ENCODE measurements at places on chromosomes 5 and 9.

- no peak for DNase-seq
These were observed 27.8 kb downstream of the PCDHGC5 start for GRCh38 chr5:141516672-141517025.

GRCh38 chr9:36217256-36217968, 26.7 kb downstream of the CLTA start:
- DNase-seq = no peak

- no peak for DNase-seq
These were observed 21.9 kb upstream of the CAPSL start for GRCh38 chr5:35960328-35960727.

DNA sequence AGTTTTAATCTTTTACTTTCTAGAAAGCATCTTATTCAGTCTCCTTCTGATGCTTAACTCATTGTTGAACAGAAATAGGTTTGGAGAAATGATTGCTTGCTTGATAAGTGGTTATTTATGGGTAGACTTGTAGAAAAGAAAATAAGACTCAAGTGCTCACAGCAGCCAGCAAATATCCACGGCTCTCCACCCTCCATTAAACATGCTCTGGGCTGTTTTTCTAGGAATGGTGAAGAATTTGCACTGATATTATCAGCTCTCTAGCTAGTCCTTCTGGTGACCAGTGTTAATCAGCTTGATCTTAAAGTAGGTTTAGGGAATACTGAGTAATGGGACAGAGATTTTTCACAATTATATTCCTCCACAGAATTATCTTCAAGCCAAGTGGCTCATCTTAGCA, 60.6 kb downstream of the SLC1A3 start:
- DNase-seq = no peak

DNA sequence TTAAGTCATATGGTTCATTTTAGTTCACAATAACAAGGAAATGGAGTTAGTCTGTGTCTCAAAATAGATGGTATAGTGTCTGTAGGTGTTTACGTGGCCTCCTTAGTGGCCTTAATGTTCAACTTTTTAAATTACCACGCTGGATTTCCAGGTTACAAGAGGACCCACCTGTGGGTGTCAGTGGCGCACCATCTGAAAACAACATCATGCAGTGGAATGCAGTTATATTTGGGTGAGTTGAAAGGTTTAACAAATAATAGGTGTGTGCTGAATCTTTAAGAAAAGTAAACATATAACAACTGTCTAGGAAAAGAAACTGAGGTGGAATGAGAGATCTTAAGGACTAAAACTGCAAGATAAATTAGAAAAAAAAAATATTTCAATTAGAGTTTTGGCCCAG, 2.9 kb downstream of the UBE2B start:
- DNase-seq = no peak

DNA sequence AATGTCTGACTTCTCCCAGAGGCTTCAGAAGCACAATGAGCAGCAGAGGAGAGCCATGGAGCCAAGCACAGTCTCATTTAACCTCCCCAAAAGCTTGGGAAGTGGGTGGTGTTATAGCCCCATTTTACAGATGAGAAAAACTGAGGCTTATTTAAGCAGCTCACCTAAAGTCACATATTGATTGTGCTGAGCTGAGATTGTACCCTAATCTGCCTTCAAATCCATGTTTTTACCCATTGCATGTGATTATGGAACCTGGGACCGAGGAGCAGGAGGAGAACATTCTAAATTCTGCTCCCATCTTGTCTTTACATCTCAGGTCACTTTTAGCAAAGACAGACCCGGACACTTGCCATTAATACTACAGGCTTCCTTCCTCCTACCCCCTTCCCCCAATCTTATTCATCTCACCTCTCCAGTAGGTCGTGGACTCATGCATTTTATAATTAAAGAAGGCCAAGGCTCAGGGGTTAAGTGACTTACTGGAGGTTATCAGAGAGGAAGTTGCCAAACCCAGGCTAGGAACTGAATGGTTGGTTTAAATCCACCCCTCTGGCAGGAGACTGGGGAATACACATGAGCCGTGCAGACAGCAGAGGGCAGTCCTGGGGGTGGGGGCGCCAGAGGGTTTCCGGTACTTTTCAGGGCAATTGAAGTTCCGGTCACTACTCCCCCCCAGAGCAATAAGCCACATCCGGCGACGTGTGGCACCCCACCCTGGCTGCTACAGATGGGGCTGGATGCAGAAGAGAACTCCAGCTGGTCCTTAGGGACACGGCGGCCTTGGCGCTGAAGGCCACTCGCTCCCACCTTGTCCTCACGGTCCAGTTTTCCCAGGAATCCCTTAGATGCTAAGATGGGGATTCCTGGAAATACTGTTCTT, 51.0 kb upstream of the IL17B start:
- DNase-seq = peak; percentile 60

GRCh38 chr9:107710953-107711352, 221.4 kb upstream of the KLF4 start:
- DNase-seq = no peak

DNA sequence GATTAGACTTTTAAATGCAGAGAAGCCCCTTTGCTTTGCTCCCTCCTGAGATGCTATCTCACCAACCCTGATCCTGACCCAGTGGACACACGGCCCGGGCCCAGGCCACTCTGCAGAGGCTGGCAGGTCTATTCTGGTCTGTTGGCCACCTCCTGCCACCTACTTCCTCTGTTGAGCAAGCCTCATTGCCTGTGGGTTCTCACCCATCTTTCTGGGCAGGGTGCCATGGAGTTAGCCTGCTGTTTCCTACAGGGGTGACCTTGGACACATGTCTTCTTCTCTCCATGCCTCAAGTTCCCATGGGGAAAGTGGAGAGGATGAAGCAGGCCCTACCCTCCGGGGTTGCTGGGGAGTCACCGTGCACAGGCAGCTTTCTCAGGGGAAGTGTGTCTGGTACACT, 266.2 kb upstream of the IRX1 start:
- DNase-seq = no peak

DNA sequence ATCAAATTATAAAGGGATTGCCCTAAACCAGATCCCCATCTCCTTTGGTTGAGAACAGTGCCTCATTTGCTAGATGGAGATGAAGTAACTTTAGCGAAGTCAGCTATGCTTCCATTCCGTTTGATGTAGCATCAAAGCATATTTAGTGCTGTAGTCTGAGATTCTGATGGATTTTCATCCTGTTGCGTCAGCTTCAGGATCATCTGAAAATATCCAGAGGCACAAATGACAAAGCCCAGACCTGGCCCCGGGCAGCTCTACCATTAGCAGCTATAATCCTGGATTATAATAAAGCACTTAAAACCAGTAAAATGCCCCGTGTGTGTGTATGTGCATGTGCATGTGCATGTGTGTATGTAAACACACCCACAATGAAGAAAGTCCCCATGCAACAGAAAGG, 44.7 kb downstream of the ERAP1 start:
- DNase-seq = no peak

DNA sequence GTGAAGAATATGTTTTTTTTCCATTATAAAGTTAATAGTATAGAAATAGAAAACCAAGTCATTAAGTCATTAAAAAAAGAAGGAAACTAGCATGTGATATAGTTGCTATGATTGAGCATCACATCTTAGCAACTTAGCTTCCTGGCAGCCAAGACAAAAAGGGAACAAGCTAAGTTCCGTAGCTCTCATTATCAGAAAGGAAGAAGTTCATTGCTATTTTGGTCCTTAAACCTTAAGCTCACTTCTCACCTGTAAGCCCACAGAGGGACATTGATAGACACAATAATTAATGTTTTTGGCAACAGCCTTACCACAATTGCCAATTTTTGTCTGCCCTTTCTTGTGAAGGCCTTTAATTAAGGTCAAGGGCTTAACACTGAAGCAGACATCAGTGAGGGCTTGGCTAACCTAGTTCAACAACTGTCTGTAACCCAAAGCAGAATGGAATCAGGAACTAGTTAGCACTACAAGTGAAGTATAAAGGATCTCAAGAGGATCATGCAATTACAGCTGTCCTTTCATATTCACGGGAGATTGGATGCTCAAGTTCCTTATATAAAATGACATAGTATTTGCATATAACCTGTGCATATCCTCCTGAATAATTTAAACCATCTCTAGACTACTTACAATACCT, 24.0 kb upstream of the KLF4 start:
- no peak for DNase-seq

DNA sequence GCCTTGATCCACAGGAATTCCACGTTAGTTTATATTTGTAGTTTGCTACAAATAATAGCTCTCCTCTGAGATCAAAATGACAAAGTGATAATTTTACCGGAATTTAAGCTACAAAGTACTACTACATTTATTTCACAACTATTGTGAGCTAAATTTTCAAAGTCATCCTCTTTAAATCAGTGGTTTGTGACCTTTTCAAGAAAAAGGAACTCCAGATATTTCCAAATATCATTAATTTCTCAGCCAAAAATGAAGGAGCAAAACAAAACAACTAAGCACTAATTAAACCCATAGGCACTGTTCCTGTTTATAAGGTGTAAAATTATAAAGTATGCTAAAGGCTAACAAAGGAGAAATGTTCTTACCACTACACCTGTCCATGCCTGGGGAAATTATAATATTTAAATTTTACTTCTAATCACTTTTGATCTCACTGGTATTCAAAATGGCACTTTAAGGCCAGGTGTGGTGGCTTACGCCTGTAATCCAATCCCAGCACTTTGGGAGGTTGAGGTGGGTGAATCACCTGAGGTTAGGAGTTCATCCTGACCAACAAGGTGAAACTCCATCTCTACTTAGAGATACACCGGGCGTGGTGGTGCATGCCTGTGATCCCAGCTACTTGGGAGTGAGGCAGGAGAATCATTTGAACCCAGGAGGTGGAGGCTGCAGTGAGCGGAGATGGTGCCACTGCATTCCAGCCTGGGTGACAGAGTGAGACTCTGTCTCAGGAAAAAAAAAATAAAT, 77.5 kb downstream of the CEMIP2 start:
- DNase-seq = no peak

- peak; percentile 22 for DNase-seq
These were observed 50.1 kb upstream of the RETREG1 start for GRCh38 chr5:16666883-16667398.

DNA sequence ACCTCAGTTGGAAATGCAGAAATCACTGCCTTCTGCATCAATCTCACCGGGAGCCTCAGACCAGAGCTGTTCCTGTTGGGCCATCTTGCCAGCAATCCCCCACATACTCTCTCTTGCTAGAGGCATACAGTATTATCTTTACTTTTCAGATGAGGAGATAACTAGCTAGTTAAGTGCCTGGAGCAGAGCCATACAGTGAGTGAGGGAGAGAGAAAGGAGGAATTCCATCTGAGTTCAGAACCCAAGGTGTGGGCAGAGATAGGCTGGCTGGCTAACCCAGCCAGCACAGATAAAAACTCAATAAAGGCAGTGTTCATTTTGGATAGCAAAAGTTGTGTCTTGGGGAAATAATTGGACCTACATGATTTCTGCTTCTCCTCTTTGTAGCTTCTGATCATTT, 268.0 kb upstream of the KIF2A start:
- DNase-seq = no peak

DNA sequence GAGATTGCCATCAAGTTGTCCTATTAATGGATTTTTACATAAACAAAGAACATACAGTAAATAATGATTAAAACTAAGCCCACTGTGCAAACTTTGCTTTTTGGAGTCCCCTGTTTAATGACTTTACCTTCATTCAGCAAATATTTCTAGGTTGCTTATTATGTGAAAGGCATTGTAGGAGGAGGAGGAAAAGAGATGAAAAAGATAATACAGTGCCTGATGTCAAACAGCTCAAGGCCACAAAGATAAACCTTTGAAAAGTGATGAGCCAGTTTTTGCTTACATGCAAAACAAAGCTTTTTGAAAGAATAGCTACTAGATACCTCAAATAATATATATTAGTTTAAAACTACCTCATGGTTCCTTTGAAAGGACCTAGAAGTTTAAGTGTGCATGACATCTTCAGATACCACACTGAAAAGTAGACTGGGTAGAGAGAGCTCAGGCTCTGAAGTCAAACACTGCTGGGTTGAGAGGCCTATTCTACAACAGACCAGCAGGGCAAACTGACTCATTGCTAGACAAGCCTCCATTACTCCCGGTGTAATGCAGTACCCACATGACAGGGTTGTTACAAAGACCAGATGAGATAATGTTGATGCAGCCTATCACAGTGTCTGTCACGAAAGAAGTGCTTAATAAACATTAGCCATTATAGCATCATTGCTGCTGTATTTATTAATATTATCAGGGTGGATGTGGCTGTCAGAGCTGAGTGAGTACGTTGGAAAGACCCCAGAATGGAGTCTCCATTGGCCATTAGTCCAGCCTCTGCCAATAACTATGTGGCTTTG, 11.8 kb downstream of the DEPDC1B start:
- DNase-seq = no peak

DNA sequence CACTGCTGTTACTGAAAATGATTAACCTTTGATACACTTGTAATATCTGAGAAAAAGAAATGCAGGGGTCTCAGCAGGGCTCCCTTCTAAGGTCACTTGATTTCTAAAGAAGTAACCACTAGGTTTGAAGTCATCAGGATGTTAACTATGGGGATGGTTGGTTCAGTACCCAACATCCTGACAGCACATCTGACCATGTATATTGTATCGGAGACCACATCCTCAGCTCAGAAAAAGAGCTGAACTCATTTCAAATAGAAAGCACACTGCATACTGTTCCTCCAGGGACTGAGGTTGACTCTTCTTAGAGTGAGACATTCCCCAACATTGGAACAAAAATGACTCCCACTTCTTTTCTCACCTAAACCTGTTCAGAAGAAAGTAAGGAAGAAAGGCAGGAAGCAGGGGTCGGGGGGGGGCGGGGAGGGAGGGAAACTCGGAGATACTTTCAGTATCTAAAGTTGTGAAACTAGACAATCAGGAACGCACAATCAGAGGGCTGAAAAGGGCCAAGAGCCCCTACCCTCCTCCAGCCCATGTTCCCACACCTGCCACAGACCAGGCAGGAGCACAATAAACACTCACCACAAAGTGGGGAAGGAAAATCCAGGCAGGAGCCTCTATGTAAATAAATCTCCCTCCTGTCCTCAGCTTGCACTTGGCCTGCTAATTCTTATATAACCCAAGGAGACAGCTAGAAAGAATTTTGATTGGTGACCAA, 730 bp upstream of the GZMA start:
- DNase-seq = no peak

DNA sequence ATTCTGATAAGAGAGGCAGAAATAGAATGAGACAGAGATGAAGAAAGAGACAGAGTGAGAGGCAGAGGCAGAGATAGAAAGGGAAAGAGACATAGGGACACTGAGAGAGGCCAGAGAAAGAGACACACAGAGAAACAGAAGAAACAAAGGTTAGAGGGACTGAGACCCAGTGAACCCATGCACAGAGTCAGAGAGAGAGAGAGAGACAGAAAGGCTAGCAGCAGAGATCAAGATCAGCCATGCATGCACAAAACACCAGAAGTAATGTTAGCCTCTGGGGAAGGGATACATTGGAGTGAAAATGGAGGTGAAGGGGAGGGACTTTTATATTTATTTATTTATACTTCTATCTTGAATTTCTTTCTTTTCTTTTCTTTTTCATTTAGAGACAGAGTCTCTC, 14.1 kb upstream of the SPARC start:
- DNase-seq = no peak
